ENCODE measurements at places on chromosomes 16 and 17.

DNA sequence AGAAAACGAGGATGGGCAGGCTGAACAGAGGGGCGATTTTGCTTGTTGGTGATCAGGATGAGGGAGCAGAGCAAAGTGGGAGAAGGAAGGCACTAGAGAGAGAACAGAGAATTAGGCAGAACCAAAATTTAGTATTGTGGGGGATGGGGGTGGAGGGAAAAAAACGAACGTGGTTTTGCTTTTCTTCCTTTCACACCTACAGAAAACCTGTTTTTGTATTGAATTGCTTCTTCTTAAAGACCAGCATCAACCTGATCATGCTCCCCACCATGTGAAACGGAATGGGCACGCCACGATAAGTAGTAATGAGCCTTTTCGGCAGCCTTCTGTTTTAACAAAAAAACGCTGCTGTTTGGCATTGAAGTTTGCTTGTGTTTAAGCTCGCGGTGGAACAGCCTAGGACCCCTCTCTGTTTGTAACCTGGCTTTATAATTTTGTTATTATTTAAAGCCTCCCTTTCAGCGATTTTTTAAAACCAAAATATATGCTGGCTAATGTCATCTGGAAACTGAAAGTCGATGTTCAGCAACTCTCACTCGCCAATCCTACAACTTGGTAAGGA, 36.8 kb downstream of the ERCC4 start:
- no peak for DNase-seq

DNA sequence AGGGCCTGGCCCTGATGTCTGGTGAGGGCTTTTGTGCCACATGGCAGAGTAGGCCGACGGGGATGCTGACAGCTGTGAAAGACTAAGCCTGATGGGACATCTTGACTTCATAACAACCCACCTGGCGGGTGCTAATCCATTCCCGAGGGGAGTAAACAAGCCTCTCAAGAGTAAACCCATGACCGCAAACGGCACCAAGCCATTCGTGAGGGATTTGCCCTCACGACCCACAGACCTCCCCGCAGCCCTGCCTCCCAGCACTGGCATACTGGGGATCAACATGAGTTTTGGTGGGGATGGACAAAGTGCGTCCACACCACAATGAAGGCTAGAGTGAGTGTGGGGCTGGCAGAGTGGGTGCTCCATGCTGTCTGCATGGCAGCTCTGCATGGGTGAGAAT, 11.7 kb downstream of the RNF213 start:
- DNase-seq, result no peak

DNA sequence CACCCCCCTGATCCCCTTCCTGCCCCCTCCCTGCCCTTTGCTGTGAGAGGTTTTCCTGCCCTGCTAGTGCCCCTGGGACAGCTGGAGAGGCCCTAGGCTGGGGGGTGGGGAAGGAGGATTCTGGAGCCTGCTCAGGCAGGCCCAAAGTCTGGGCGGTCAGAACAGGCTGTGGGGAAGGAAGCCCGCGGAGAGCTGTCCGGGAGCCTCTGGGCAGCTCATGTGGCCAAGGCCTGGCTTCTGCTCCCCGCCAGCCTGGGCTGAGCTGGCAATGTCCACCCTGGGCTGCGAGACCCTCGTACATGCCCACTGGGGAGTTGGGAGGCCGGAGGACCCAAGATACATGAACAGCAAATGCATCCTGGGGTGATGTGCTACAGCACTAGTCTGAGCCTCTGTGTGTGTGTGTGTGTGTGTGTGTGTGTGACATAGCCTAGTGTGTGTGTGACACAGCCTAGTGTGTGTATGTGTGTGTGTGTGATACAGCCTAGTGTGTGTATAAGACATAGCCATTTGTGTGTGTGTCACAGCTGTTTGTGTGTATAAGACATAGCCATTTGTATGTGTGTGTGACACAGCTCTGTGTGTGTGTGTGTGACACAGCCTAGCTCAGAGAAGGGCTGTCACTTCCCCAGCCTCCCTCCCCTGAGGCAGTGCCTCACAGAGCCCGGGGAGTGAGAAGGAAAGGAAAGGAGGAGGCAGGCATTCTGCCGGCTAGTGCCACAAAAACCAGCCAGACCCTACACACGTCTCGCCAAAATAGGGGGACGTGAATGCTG, 201.4 kb upstream of the CIBAR2 start:
- DNase-seq, result no peak

DNA sequence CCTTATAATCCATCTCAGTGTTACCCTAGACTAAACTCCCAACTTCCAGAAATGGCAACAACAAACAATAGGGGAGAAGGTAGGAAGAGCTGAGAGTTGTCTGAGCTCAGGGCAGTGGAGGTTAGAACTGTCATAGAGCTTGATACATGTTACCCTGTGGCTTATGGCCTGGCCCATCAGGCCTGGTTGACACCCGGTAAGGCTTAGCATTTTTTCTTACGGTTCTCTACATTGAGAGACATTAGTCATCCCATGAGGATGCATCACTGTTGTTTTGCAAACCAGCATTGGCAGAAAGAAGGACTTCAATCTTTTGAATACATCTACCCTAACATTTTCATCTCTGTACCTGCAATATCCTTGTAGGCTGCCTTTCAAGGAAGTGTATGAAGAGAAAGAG, 226.6 kb downstream of the PHKB start:
- DNase-seq, result no peak

- DNase-seq, result peak; percentile 20
Observed at GRCh38 chr17:17269926-17270773, 10.9 kb downstream of the COPS3 start.

GRCh38 chr17:7688808-7689316, 585 bp downstream of the WRAP53 start:
- no peak for DNase-seq

DNA sequence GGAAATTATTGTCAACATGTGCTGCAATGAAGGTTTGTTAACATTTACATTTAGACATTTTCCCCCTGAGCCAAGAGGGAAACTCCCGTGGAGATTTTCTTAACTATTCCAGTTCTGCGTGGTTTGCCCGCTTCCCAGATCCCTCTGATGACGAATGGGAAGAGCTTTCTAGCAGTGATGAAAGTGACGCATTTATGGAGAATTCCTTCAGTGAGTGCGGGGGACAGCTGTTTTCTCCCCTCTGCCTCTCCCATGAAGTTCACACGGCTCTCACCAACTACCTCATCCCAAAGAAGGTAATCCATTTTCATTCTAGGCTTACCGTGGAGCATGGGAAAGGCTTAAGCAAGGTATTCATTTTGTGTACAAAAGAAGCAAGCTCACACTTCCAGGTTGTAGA, 18.2 kb downstream of the HEATR3 start:
- no peak for DNase-seq
